C1 segment of cervical spinal cord (tissue), 14 donors: ENCODE measurements at places on chromosomes 1 and 21.

GRCh38 chr1:119909890-119910596 is 13.7 kb upstream of the ADAM30 start:
- DNase-seq: no peak

GRCh38 chr21:39489380-39489924 is 37.7 kb downstream of the SH3BGR start:
- no peak for DNase-seq

- DNase-seq: no peak
These were observed 682.6 kb downstream of the RWDD3 start for GRCh38 chr1:95916616-95917015.

DNA sequence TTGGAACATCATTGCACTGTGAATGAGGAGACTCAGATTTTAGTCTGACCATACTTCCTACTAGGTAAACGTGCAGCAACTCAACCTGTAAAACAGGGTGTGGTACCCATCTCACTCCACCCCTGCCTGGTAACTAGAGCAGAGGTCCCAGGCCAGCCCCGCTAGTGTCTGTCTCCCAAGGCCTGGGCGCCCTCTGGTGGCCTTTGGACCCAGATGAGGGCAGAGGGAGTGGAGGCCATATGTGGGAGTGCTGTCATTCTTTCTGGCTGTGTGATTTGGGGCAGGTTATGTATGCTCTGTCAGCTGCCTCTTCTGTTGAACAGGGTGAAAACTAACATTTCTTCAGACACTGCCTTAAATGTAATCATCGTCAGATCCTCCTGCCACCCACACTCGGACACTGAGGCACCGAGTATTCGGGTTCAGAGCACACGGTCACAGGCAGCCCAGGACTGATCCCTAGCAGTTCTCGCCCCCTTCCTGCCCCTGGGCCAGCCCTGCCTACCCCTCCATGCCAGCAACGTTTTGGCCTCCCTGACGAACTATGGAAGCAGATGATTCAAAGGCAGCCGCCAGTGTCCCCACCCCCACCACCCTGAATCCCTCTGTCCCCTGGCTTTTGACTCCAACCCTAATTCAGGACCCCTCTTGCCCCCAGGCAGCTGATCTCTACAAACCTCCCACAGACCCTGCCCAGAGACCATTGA is 76.0 kb downstream of the CD247 start:
- peak; percentile 16 for DNase-seq

- DNase-seq: no peak
These were observed 64.7 kb downstream of the TGFBR3 start for GRCh38 chr1:91821126-91821868.

DNA sequence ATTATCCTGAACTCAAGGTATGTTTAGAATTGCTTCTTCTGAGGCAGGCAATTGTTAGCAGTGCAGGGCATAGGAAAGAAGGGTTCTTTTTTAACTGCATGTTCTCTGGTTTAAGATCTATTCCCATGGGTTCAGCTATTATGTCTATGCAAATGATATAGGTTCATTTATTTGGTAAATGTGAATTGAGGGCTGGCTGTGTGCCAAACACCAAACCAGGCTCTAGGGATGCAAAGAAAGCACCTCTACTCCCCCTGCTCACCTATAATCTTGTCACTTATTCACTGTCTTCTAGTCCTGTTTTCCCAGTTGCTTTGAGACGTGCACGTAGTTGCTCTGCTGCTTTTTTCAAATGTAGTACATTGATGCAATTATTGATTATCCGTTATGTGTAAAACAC is 691 bp upstream of the KIFAP3 start:
- DNase-seq: no peak

DNA sequence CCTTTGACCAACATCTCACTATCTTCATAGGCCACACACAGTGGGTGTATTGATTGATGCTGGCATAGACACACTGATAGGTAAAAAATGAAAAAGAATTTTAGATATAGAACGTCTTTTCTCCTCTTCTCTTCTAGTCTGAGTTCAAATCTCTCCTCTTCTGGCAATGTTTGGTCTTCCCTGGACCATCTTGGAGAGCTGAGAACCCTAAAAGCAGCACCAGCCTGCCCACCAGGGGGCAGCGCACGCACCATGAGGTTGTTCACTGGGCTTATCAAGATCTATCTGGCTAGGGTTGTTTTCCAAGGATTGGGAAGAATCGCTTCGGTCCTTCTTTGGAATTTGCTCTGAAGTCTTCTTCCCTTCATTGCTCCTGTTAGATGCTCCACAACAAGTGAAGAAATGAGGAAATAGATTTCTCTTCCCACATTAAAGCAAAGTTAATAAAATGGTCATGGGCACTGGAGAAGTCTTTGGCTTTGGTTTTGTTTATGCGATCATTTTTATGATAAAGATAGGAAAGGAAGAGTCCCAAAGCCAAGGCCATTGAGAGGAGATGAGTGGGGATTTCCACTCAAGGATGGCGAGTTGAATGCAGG is 104.0 kb upstream of the OLIG2 start:
- DNase-seq: no peak
